ENCODE measurements at places on chromosomes 3 and 15.
A peak's percentile ranks its signal among the peaks of the same experiment; 100 is the strongest.

GRCh38 chr3:8952130-8952529 is 11.1 kb downstream of the RAD18 start:
- no peak for DNase-seq

DNA sequence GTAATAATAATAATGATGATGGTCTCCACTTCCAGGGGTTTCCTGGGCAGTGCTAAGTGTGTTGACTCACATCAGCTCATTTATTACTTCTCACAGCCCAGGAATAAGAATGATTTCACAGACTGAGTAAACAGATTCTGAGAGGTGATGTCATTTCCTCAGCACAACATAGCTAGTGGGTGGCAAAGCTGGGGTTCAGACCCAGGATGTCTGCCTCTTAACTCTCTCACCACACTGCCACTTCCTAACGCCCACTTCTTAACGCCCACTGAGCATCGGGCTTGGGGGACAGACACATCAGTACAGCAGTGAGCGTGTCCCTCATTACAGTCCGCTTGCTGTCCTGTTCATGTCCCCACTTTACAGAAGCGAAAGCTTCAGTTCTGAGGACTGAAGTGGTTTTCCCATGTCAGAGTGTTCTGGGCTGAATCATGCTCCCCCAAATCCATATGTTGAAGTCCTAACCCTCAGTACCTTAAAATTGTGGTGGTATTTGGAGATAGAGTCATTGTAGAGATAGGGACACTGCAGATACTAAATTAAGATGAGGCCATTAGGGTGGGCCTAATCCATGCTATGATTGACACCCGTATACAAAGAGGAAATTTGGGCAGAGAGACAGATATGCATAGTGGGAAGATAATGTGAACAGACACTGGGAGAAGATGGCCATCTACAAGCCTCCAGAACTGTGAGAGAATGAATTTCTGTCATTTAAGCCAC is 68.0 kb downstream of the ATP2B2 start:
- peak; percentile 32 for DNase-seq

DNA sequence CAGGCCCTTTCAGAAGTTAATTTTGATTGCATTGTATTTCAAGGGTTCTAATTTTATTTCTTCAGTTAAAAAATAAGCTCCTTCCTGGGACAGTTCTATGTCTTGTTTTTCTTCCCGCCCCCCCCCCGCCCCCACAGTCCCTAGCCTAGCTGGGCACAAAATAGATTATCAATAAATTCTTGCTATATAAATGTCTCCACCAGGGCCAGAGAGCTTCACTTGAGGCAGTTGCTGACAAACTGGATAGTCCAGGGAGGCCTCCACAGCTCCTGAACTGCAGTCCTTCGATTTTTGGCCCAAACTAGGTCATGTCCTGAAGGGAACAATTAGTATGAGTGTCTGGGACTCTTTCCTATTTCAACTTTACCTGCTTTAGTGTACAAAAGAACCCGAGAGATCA is 9.9 kb upstream of the CSPG5 start:
- no peak for DNase-seq

DNA sequence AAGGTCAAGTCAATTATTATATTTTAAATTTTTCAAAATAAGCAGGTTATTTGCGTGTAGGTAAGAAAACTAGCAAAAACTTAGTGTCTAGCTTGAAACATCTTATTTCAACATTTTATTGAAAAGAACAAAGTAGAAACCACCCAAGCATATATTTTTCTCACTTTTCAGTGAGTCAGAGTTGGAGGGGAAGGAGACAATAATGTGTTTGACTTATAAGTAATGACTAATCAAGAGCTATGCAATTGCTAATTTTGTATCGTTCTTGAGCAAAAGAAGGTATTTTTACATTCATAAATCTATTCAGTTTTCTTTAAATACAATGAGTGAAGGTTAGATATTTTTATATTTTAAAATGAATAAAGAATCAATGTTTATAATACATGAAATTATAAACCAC is 54.4 kb upstream of the P2RY1 start:
- DNase-seq: no peak
